Femur (tissue), 1 donor: ENCODE measurements at places on chromosomes 3 and 15.

DNA sequence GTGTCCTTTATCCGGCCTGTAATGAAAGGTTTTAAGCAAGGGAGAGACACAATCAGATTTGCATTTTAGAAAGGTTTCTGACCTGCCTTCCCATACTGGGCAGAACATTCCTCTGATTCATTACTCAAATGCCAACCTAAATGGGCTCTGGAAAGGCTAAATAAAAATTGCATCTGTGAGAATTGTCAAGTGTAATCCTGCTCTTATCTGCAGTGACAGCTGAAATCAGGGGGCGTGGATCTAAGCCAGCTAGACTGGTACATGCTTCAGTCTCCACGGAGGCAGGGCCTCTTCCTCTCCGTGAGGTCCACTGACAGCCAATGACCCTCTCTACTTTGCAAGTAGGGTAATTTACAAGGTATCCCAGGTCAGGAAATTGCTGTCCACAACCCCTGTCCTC lies 32.5 kb upstream of the MINAR1 start:
- no peak for DNase-seq

- no peak for DNase-seq
Measured at GRCh38 chr15:51661072-51661471, 20.2 kb upstream of the SCG3 start.

DNA sequence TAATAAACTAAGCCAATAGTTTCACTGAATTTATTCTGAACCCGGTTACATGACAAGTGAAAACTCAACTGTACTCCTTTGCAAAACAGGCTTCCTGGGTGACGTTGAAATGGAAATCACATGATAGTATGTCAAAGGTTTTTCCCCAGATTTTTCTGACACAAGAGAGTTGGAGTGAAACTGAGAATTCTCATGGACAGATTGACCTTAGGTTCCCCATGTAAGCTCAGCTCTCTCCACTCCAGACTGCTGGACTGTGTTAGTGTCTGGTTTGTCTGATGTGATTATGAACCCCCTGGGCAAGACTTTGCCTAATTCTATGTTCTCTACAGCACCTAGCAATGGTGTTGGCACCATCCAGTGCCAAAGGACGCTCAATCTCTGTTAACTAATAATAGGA lies 219.7 kb upstream of the COL8A1 start:
- DNase-seq: no peak

GRCh38 chr15:77907824-77908751 lies 169.4 kb downstream of the TBC1D2B start:
- no peak for DNase-seq

DNA sequence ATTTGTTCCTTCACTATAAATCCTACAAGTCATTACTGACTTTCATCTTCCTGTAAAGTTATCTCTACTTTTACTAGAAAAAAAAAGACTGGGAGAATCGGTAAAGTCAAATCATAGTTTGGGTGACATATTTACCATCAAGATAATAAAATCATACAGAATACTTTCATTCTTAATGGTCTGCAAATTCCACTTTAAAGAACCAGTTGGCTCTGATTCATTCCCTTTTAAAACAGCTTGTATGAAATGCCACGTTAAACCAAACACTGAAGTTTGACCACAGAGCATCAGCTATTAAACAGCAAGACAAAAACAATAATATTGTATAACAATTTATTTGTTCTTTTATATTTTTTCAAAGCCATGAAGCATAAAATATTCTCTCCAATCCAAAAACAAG lies 100.7 kb downstream of the FBN1 start:
- no peak for DNase-seq

DNA sequence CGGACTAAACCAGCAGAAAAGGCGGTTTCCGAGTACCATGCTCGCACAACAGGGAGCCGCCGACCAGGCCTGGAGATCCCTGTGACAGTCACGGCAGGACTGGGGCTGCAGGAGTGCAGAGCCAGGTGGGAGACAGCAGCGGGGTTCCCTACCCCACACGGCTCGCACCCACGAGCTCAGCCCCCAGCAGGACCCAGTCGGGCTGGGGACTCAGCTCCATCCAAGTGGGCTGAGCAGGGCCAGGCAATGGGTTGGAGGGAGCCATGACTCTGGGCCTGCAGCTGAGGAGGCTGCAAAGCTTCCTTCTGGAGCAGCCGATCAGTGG lies 15.8 kb downstream of the XXYLT1 start:
- DNase-seq: no peak

GRCh38 chr3:121295979-121296378 lies 249.8 kb downstream of the POLQ start:
- DNase-seq: no peak

DNA sequence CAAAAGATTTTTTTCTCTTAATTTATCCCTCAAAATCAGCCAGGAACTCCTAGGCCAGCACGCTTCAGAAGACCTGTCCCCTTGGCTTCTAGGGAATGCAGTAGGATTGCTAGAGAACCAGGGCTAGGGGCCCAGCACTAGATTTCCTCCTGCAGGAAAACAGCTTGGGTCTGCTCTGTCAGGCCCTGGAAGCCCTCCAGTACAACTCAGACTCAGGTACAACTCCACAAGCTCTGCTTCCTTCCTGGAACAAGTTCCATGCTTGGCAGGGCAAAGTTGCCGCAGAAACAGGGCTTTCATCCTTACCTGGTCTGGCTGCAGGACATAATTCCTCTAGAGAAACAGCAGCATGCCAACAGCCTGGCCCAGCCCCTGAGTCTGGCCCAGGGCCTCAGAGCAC lies 96.1 kb upstream of the CTNNB1 start:
- DNase-seq: peak; percentile 21

DNA sequence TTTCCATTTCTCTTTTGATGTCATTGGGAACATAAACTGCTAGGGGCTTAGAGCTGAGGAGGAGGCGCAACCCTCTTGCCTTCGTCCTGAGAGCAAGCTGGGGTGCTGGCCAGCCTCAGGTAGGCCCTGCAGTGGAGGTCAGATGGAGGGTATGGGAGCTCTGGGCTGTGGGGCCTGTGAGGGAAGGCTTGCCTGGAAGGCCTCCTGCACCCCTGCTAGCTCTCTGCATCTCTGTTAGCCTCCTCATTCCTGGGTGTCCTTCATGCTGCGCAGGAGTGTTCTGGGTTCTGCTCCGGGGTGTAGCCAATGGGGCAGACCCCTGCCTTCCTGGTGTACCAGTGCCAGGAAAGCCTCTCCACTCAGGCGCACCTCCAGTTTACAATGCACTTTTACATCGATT lies 11.8 kb downstream of the GP5 start:
- DNase-seq: no peak

GRCh38 chr3:49017229-49017970 lies 980 bp downstream of the DALRD3 start:
- DNase-seq: peak; percentile 30

DNA sequence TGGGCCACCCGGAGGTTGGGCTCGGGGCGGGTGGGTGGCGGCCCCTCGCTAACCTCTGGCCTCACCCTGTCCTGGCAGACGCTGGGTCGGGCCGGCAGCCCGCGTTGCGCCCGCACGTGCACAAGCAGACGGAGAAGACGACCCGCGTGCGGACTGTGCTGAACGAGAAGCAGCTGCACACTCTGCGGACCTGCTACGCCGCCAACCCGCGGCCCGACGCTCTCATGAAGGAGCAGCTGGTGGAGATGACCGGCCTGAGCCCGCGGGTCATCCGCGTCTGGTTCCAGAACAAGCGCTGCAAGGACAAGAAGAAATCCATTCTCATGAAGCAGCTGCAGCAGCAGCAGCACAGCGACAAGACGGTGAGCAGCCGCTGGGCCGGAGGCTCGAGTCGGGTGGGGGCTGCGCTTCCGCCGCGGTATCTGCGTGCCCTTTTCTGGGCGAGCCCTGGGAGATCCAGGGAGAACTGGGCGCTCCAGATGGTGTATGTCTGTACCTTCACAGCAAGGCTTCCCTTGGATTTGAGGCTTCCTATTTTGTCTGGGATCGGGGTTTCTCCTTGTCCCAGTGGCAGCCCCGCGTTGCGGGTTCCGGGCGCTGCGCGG lies 3.7 kb downstream of the ISL2 start:
- DNase-seq: no peak

DNA sequence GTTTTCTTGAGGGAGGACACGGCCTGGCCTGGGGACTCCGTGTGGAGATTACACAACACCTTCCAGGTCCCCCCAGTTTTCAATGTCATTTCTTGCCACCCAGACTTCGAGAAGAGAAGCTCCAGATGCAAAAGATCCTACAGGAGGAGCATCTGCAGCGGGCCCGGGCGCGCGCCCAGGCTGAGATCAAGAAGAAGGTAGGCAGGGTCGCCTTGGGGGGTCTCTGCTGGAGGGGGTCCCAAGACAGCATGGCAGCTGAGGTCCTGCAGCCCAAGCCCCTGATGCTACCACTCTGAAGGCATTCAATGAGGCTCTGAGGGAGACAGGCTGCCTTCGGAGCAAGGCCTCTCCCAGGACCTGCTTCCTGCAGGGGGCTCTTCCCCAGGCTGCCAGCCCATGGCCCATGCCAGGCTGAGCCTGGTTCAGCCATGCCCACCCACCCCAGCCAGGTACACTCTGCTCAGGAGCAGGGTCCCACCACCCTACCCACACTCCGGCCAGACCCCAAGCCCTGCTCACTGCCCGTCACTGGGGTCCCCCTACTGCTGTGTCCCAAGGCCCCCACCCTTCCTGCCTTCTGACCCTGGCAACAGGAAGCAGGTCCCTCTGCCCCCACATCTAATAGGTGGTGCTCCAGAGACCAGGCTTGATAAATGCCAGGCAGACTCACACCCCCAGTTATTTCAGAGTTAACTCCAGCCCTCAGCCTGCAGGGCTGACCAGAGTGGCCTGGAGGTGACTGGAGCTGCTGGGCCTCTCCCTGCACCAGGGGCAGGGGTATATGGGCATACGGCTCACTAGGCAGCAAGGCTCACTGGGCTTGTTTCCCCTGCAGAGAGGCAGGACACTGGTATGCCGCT lies 40.0 kb downstream of the ZXDC start:
- no peak for DNase-seq

- DNase-seq: no peak
Measured at GRCh38 chr3:59040902-59041301, 8.9 kb downstream of the CFAP20DC start.

- no peak for DNase-seq
Measured at GRCh38 chr3:178170698-178171535, 365.3 kb upstream of the KCNMB2 start.
